ENCODE measurements at places on chromosomes 4 and X.
A peak's percentile ranks its signal among the peaks of the same experiment; 100 is the strongest.

- no peak overlapping the region for H3K4me3 ChIP-seq
- H3K4me1 ChIP-seq, result no peaks in the 10 kb centered on the region
- DNase-seq, result no peak
- no peaks in the 10 kb centered on the region for H3K27me3 ChIP-seq
These were observed 165.8 kb upstream of the CYSLTR1 start for GRCh38 chrX:78493180-78493579.

- DNase-seq, result no peak
- no peaks in the 10 kb centered on the region for H3K36me3 ChIP-seq
- no peak overlapping the region for H3K27ac ChIP-seq
These were observed 133.5 kb downstream of the COL4A5 start for GRCh38 chrX:108573136-108573535.

DNA sequence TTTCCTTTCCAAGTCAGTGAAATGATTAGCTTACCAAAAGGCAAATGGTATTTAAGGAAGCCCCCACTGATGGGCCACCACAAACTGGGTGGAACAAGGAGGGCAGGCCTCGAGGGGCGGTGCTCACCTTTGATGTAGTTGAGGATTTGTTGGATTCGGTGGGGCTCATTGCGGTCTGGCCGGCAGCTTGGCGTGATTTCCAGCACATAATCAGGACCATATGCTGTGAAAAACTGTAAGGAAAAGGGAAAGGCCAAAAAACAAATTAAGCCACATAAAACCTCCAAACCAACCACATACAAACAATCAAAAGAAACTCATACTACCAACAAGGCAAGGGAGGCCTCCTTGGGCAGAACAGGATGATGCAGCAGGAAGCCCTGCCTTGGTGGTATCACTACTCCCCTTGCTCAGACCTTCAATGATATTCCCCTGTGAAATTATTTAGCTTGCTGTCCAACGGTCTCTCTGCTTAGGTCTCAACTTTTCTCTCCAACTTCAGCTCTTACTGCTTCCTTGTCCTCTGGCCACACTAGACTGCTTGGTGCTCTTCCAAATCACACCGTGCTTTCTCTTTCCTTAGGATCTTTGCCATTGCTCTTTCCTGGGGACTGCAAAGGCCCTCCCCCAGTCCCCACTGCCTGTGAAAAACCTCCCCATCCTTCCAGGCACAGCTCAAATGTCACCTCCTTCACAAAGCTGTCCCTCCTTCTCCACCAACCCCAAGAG, 46.1 kb upstream of the CITED1 start:
- DNase-seq, result no peak
- H3K4me1 ChIP-seq, result no peaks in the 10 kb centered on the region
- H3K27me3 ChIP-seq, result no peaks in the 10 kb centered on the region
- no peak overlapping the region for H3K27ac ChIP-seq

- no peak for DNase-seq
- H3K4me1 ChIP-seq, result no peaks in the 10 kb centered on the region
- H3K4me3 ChIP-seq, result no peak overlapping the region
- H3K27ac ChIP-seq, result no peak overlapping the region
These were observed 68.7 kb upstream of the WWC2 start for GRCh38 chr4:183030309-183030708.

GRCh38 chr4:104025251-104025650, 305.5 kb upstream of the TACR3 start:
- H3K36me3 ChIP-seq, result no peaks in the 10 kb centered on the region
- no peak for DNase-seq
- H3K27ac ChIP-seq, result no peak overlapping the region

DNA sequence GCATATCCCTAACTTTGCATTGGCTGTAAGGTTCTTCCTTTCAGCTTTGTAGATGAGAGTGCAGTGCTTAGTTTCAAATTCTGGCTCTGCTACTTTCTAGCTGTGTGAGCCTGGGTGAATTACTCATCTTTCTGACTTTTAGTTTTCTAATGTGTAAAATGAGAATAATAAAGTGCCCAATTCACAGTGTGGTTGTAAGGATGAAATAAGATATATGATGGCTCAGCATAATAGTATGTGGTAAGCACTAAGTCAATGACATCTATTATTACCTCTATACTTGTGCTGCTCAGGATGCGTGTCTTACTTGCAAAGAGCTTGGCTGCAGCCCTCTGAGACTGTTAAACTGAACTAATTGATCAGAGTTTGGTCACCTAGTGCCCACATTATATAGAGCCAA, 30.6 kb upstream of the ETNPPL start:
- DNase-seq, result no peak
- no peak overlapping the region for H3K4me3 ChIP-seq
- no peaks in the 10 kb centered on the region for H3K36me3 ChIP-seq
- H3K4me1 ChIP-seq, result no peaks in the 10 kb centered on the region

DNA sequence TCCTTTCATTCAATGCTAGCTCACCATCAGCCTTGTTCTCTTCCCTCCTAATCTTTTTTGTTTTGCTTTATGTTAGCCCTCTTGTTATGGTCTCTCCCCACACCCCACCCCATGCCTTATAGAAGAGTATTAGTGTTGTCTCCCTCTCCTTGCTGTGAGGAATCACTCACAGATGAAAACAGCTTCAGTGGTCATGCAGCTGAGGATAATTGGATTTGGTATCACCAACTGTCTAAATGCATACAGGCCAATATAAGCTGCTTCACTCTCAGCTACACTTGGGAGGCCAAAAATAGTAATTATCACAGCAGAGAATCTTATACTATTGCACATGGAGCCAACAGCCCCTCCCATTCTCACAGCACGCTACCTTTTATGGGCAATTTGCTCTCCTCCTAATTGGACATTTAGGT, 494.6 kb upstream of the FAM241A start:
- H3K4me1 ChIP-seq, result no peaks in the 10 kb centered on the region
- no peaks in the 10 kb centered on the region for H3K27me3 ChIP-seq
- H3K27ac ChIP-seq, result no peak overlapping the region
- DNase-seq, result no peak
- no peak overlapping the region for H3K4me3 ChIP-seq

DNA sequence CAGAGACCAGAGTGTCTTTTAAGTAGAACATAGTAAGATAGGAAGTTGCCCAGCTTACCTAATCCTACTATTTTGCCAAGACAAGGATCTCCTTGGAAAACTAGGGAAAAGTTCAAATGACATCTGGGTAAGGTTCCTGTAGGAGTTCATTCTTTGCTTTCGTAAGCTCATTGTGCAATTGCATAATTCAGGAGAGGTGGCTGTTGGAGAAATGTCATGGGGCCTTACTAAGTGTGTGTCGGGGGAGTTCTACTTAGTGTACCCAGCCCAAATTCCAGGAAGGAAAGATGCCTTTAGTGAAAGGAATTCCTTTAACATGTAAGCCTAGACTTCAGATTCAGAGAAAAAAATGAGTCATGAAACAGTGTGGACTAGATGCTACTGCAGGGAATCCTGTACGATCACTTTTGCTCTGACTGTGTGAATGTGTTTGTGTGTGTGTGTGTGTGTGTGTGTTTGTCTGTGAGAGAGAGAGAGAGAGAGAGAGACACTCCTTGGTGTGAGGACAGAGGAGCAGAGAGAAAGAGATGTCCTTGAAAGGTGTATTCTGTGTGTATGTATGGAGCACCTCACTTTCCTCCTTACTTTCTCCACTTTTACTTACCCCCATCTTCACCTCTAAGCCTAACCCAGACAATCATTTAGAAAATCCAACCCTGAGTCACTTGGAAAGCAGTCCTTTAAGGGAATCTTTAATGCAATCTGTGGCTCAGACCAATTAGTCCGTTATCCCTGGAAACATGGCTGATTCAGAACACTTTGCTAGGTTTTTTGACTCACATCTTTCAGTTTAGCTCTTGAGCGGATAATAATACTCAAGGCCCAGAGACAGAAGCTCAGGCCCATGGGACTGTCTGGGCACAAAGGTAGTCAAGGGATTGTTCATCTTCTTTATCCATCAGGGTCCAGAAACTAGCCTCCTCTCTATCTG, 114.5 kb upstream of the ACSL4 start:
- H3K4me3 ChIP-seq, result no peak overlapping the region
- DNase-seq, result no peak
- no peaks in the 10 kb centered on the region for H3K27me3 ChIP-seq
- no peaks in the 10 kb centered on the region for H3K36me3 ChIP-seq
- no peaks in the 10 kb centered on the region for H3K4me1 ChIP-seq
- no peak overlapping the region for H3K27ac ChIP-seq

GRCh38 chrX:7889680-7890079, 37.5 kb downstream of the PNPLA4 start:
- no peak for DNase-seq
- no peak overlapping the region for H3K27ac ChIP-seq
- H3K27me3 ChIP-seq, result no peaks in the 10 kb centered on the region
- no peaks in the 10 kb centered on the region for H3K36me3 ChIP-seq

- H3K27ac ChIP-seq, result peak overlapping the region; percentile 78
- H3K4me3 ChIP-seq, result peak overlapping the region; percentile 76
- H3K36me3 ChIP-seq, result no peaks in the 10 kb centered on the region
- peak; percentile 12 for DNase-seq
- no peaks in the 10 kb centered on the region for H3K27me3 ChIP-seq
- H3K4me1 ChIP-seq, result no peaks in the 10 kb centered on the region
These were observed 1.0 kb downstream of the FAT4 start for GRCh38 chr4:125315576-125316400.

DNA sequence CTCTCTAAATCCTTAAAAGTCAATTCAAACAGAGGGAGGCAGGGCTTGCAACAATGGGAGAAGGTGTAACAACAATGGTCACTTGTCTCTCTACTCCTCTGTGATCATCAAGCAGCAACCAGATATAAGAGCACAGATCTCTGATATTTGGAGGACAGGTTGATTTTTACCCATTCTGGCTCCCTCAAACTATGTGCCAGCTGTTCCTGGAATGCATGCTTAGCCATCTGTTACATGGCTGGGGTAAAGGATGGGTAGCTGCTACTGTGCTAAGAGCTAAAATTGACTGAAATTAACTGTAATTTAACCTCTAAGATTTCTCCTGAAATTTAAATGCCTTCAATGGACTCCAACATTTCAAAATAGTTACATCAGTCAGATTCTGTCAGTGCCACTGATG, 1459.9 kb downstream of the PCDH7 start:
- no peak overlapping the region for H3K4me3 ChIP-seq
- H3K27ac ChIP-seq, result no peak overlapping the region
- H3K27me3 ChIP-seq, result no peaks in the 10 kb centered on the region
- no peak for DNase-seq

DNA sequence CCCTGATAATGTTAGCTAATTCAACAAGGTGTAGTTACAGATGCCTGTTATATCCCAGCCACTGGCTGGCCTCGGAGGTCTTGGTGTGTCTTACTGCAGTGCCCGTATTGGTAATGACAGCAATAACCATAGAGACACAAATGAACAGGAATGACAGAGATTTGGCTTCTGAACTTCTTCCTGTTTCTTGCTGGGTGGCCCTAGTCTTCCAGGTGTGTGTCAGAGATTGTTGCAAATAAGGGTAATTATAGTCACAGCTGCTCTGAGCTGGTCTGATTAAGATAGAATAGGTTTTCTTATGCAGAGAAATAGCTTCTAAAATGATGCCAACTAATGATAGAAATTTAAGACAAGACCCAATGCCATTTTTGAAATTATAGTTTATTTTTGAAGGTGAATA, 64.1 kb upstream of the MAD2L1 start:
- no peak for DNase-seq
- no peak overlapping the region for H3K27ac ChIP-seq
- no peak overlapping the region for H3K4me3 ChIP-seq
- no peaks in the 10 kb centered on the region for H3K4me1 ChIP-seq
- H3K36me3 ChIP-seq, result no peaks in the 10 kb centered on the region

DNA sequence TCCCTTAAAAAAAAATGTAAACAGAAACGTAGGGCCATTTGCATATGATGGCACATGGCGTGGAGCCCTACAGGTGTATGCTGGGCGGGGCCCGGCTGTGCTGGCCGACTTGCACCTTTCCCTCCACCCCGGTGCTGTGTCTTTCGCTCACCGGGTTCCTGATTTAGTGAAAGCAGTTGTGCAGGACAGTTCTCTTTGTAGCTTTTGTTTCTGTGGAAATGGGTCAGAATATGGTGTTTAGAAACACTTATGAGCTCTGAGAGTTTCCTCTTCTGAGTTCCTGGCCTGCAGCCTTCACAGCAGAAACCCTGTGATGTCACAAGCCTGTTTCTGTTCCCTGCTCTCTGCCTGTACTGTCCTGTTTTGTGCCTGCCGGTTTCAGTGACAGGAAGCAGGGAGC, 22.5 kb upstream of the MSANTD1 start:
- no peaks in the 10 kb centered on the region for H3K27me3 ChIP-seq
- H3K4me3 ChIP-seq, result no peak overlapping the region
- DNase-seq, result peak; percentile 63
- peak overlapping the region; percentile 71 for H3K27ac ChIP-seq
- H3K36me3 ChIP-seq, result peaks cover 25% of the 10 kb centered on the region
- H3K4me1 ChIP-seq, result no peaks in the 10 kb centered on the region

- no peaks in the 10 kb centered on the region for H3K4me1 ChIP-seq
- H3K4me3 ChIP-seq, result no peak overlapping the region
- no peaks in the 10 kb centered on the region for H3K27me3 ChIP-seq
- no peak overlapping the region for H3K27ac ChIP-seq
- peak; percentile 16 for DNase-seq
These were observed 119.0 kb downstream of the REELD1 start for GRCh38 chr4:146333187-146333894.

GRCh38 chrX:17046478-17047097, 100.1 kb downstream of the REPS2 start:
- H3K27me3 ChIP-seq, result no peaks in the 10 kb centered on the region
- DNase-seq, result peak; percentile 58

GRCh38 chr4:79865201-79865597, 207.8 kb downstream of the ANTXR2 start:
- no peak overlapping the region for H3K4me3 ChIP-seq
- H3K4me1 ChIP-seq, result no peaks in the 10 kb centered on the region
- no peaks in the 10 kb centered on the region for H3K36me3 ChIP-seq

GRCh38 chr4:30600246-30601017, 119.7 kb upstream of the PCDH7 start:
- no peak overlapping the region for H3K4me3 ChIP-seq
- peaks cover 2% of the 10 kb centered on the region for H3K27me3 ChIP-seq
- H3K27ac ChIP-seq, result no peak overlapping the region
- H3K4me1 ChIP-seq, result no peaks in the 10 kb centered on the region
- H3K36me3 ChIP-seq, result no peaks in the 10 kb centered on the region

GRCh38 chrX:123990602-123991001, 29.1 kb downstream of the STAG2 start:
- no peaks in the 10 kb centered on the region for H3K27me3 ChIP-seq
- no peak overlapping the region for H3K27ac ChIP-seq
- no peak for DNase-seq
- H3K4me3 ChIP-seq, result no peak overlapping the region
- no peaks in the 10 kb centered on the region for H3K36me3 ChIP-seq
- no peaks in the 10 kb centered on the region for H3K4me1 ChIP-seq

- H3K4me1 ChIP-seq, result no peaks in the 10 kb centered on the region
- no peaks in the 10 kb centered on the region for H3K36me3 ChIP-seq
- no peaks in the 10 kb centered on the region for H3K27me3 ChIP-seq
- no peak for DNase-seq
- no peak overlapping the region for H3K4me3 ChIP-seq
- H3K27ac ChIP-seq, result no peak overlapping the region
These were observed 4.7 kb downstream of the NLRP2B start for GRCh38 chrX:57675320-57675719.

DNA sequence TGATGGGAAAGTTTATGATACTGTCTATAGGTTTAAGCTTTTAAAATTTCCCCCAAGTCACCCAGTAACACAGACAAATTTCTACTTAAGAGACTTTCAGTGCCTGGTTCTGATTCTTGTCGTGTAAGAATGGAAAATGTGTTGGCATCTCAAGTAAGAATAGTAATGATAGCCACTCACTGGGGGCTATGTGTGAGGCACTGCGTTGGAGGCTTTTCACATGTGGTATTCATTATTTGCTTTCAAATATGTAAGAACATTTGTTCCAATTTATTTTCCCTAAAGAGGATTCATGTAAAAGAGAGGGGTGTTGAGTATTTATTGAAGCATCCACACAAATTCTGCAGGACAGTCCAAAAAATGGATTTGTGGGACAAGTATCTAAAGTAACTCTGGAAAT, 143.6 kb downstream of the FNIP2 start:
- H3K4me3 ChIP-seq, result no peak overlapping the region
- H3K4me1 ChIP-seq, result no peaks in the 10 kb centered on the region
- no peaks in the 10 kb centered on the region for H3K36me3 ChIP-seq
- no peak for DNase-seq
- H3K27ac ChIP-seq, result no peak overlapping the region
